Tongue (tissue), 3 donors: ENCODE measurements at places on chromosomes 4 and X.

DNA sequence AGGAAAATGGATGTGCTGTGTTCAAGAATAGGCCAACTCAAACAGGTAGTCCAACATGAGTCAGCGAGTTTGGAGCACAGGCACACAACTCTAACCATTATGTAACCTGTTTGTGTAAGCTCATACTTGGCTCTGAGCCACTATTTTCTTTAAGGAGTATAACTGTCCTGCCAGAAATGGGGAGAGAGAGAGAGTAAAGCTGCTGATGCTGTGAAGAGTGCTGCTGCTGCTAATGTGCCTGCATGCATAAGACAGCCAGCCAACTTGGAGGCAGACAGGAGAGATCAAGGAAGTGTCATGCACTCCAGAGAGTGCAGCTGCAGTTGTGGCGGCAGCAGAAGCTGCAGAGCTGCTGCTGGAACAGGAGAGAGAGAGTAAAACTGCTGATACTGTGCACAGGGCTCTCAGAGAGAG is 11.7 kb upstream of the STATH start:
- peak; percentile 79 for DNase-seq

- DNase-seq, result no peak
Measured at GRCh38 chr4:10459305-10459704, 2.1 kb upstream of the ZNF518B start.

- DNase-seq, result no peak
Measured at GRCh38 chrX:69025802-69026301, 139.4 kb downstream of the PJA1 start.

GRCh38 chr4:23234018-23234417 is 541.3 kb downstream of the GBA3 start:
- DNase-seq, result no peak

DNA sequence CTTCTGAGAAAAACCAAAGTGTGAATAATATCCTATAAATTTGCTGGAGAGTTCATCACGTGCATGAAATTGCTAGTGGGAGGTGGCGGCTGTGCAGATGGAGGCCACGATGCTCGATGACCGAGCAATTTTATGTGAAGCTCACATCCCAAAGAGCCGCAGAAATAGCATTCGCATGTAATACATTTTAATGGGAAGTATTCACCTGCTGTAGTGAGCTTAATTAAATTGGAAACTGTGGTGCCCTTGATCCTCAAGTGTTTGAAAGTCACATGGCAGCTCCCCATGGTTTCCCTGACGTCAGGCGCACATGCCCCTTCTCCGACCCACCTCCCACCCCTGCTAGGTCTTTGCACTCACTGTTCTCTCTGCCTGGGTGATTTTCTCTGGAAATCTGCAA is 136.8 kb downstream of the STK32B start:
- no peak for DNase-seq

DNA sequence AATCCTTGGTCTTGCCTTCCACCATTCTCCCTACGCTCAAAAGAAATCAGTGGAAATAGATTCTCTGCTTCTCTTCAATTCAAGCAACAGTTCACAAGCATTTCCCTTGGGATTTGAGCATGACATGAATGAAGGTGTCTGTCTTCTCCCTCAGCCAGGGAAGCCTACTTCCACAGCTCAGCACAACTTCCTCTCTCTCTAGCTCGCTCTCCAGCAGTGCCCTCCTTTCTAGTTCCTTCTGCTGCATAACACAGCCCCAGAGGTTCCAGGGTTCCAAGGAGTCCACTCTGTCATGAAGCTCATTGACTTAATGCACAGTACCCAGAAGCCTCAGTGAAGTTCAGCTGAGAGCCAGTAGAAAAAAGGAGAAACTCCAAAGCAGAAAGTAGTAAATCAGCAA is 81.3 kb downstream of the PLS3 start:
- peak; percentile 14 for DNase-seq

- DNase-seq, result no peak
Measured at GRCh38 chr4:120025516-120025915, 41.1 kb downstream of the MAD2L1 start.

DNA sequence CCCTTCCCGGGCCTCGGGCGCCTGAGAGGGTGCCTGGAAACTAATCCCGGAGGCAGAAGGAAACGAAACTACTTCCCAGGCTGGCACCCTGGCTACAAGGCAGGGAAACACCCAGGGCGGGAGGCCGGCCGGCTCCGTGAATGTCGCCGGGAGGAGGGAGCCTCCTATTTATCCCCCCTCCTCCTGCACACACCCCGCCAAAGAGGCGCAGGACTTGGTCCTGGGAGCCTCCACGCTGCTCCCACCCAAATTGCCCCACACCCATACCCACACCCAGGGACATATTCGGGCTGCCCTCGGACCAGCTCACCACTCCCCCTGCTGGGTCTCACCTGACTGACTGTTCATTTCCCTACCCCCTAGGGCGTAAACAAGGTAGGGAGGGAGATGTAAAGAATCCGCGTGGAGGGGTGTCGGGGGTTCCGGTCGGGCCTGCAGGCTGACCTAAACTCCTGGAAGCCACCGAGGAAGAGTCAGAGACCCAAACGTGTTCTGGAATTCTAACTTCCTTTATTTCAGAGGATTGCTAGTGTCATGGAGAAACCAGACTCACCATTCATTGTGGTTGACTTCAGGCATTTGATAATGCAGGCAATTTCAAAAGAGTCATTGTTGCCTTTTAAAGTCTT is at the start of gene BTC:
Gene BTC, minus strand, starts transcription at position 142 of the 629 bp plus-strand sequence. CDS start 198 bp downstream, outside the sequence.
- DNase-seq, result peak; percentile 61
